PC-3 (cell line): ENCODE measurements at places on chromosomes 16 and 17. TPM values are rescaled to one million over a fixed set of nuclear protein-coding genes. Genes with fewer than 3 reads are reported as not detected.
A peak's percentile ranks its signal among the peaks of the same experiment; 100 is the strongest.

DNA sequence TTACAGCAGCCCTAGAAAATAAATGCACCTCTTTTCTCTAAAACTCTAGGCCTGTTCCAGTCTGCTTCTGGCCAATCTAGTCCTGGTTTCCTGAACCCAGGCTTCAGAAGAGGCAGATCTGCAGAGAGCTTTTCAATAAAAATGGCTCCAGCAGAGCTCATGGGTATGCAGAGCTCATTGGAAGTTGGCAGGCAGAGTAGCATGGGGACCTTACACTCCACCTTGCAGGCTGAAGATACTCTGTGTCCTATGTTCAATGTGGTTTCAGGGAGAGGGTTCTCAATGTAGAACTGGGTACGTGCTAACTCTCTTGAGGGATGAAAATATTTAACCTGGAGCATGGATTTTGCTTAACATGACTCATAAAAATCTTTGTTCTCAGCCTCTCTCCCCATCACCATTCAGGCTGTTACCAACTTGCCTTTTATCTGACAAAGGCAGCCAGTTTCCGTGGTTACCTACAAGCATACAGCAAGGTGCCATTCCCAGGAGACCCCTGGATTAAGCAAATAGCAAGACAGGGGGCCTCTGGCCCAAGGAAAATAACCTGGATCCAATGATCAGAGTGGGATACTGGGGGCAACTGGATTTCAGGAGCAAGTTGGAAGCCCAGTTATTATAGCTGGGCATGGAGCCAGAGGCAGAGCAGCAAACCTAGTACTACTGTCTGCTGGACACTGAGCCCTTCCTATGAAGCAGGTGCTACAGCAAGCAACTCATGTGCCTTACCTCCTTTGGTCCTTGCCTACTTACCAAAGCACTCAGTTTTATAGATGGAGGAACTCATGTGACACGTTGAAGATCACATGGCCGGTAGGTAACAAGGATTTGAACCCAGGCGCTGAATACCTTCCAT lies 98.2 kb upstream of the DHX40 start:
- no peak overlapping the region for H3K27ac ChIP-seq
- no peak overlapping the region for H3K4me3 ChIP-seq
- no peak for DNase-seq
- H3K27me3 ChIP-seq = no peaks in the 10 kb centered on the region
- H3K4me1 ChIP-seq = no peaks in the 10 kb centered on the region

The TBC1D3L gene
- total RNA-seq = 4.8 and 5.4 TPM in 2 replicates

DNA sequence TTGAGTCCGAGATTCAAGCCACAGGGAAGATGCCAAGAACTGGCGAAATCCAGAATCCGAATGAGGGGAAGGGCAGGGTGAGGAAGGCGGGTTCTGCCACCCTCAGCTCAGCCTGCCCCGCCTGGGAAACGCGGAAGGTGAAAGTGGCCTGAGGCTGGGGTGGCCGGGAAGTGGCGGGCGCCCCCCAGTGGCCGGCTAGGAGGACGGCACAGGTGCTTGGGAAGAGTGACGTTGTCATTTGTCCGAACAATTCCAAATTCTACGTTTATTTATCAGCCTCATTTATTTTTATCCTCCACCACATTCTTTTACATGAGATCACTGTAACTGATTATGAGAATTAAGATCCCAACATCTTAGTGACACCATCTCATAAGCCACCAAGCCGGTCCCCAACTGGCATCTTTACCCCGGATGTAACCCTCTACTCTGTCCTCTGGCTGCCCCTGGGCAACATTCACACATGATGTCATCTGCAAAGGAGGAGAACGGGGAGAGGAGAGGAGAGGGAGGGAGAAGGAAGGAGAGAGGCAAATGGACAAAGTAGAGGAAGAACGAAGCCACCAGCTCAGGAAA lies 21.3 kb downstream of the SRCIN1 start:
- H3K27me3 ChIP-seq = no peaks in the 10 kb centered on the region
- DNase-seq = peak; percentile 59
- no peak overlapping the region for H3K27ac ChIP-seq

DNA sequence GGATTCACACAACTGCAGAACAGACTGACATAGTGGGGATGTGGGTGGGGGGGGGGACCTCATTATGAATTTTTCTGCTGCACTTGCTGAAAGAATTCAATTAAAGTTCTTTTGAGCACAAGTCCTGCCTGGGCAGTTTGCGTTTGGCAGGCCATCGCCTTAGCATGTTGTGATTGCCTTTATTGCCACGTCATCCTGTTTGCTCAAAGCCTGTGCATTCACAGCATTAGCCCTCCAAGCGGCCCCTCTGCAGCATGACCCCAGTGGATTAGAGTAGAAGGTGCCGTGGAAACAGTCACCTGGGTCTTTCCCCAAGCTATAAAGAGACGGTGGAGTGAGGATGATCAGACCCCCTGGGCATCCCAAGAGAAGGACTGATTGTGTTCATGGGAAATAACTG lies 17.2 kb downstream of the MSI2 start:
- H3K27ac ChIP-seq = no peak overlapping the region
- H3K4me3 ChIP-seq = no peak overlapping the region
- H3K27me3 ChIP-seq = no peaks in the 10 kb centered on the region

The ABCA8 gene
- 0.22 and 0.92 TPM in 2 replicates for total RNA-seq

GRCh38 chr16:1300664-1301476 lies 8.6 kb upstream of the UBE2I start:
- no peaks in the 10 kb centered on the region for H3K27me3 ChIP-seq

- no peak overlapping the region for H3K27ac ChIP-seq
- H3K36me3 ChIP-seq = no peaks in the 10 kb centered on the region
These were observed 264.1 kb downstream of the PHKB start for GRCh38 chr16:47725188-47725695.

The KRT25 gene
- not detected in 2 replicates for total RNA-seq

GRCh38 chr17:14366199-14366598 lies 65.3 kb downstream of the HS3ST3B1 start:
- DNase-seq = no peak
- H3K27me3 ChIP-seq = peaks cover 12% of the 10 kb centered on the region; the same call in 1 of the 2 replicates

DNA sequence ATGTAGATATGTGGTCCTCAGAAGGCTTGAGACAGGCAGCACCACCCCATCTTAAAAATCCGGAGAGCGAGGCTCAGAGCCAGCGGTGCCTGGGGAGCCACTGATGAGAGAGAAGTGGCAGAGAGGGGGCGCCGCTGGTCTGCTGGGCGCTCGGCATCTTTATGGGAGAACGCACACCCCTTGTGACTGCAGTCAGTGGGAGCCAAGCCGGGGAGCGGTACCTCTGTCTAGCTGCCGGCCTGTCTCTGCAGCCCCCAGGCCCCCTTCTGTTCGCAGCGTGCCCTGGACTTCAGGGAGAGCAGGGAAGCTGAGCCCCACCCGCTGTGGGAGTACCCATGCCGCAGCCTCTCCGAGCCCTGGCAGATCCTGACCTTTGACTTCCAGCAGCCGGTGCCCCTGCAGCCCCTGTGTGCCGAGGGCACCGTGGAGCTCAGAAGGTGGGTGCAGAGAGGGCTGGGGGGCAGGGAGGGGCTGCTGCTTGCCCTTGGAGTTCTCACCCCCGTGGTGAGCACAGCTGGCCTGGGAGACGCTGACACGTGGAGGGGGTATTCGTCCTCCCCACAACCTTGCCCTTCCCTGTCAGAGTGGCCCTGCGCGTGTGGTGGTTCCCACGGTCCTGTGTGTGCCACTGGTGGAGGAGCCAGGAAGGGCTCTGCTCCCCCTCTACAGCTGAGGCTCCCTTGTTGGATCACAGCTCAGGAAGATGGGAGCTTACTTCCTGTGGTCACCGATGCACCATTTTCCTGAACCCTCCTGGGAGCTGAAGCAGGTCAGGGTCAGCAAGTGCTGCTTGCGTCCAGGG lies 44.8 kb downstream of the PRMT7 start:
- DNase-seq = no peak
- H3K27ac ChIP-seq = no peak overlapping the region
- no peaks in the 10 kb centered on the region for H3K4me1 ChIP-seq
- H3K27me3 ChIP-seq = no peaks in the 10 kb centered on the region
- H3K4me3 ChIP-seq = no peak overlapping the region

The CDRT15L2 gene
- total RNA-seq = not detected in 2 replicates

DNA sequence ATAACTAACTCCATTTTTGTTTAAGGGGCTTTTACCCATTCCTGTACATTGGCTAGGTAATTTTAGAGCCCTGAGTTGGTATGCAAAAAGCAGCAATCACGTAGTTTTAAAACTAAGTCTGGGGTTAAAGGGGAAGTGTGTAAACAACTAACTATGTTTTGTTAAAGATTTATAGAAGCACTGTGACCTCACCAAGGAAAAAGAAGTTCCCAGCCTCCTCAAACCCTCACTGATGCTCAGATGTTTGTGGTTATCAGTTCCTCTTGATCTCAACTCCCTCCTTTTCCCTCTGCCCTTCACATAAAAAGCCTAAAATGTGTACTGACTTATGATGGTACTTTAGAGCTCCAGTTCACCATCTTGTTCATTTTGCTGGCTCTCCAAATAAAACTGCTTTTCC lies 119.9 kb upstream of the IRX6 start:
- H3K4me3 ChIP-seq = no peak overlapping the region
- H3K27ac ChIP-seq = no peak overlapping the region
- no peaks in the 10 kb centered on the region for H3K4me1 ChIP-seq
- H3K36me3 ChIP-seq = no peaks in the 10 kb centered on the region
- no peak for DNase-seq

- H3K4me1 ChIP-seq = peaks cover 7% of the 10 kb centered on the region; the same call in 1 of the 2 replicates
- DNase-seq = peak; percentile 24
- H3K4me3 ChIP-seq = peak overlapping the region; percentile 74
- H3K36me3 ChIP-seq = no peaks in the 10 kb centered on the region
- H3K27me3 ChIP-seq = no peaks in the 10 kb centered on the region
- H3K27ac ChIP-seq = no peak overlapping the region
These were observed 986 bp downstream of the FA2H start for GRCh38 chr16:74773446-74774222.

- no peaks in the 10 kb centered on the region for H3K36me3 ChIP-seq
- no peak overlapping the region for H3K27ac ChIP-seq
- no peak for DNase-seq
- no peaks in the 10 kb centered on the region for H3K4me1 ChIP-seq
- H3K27me3 ChIP-seq = peaks cover 9% of the 10 kb centered on the region; the same call in 1 of the 2 replicates
- H3K4me3 ChIP-seq = no peak overlapping the region
These were observed 217.5 kb upstream of the DYNLRB2 start for GRCh38 chr16:80323187-80323807.

The KRTAP4-9 gene
- not detected in 2 replicates for total RNA-seq

The TBC1D3E gene
- not detected in 2 replicates for total RNA-seq

DNA sequence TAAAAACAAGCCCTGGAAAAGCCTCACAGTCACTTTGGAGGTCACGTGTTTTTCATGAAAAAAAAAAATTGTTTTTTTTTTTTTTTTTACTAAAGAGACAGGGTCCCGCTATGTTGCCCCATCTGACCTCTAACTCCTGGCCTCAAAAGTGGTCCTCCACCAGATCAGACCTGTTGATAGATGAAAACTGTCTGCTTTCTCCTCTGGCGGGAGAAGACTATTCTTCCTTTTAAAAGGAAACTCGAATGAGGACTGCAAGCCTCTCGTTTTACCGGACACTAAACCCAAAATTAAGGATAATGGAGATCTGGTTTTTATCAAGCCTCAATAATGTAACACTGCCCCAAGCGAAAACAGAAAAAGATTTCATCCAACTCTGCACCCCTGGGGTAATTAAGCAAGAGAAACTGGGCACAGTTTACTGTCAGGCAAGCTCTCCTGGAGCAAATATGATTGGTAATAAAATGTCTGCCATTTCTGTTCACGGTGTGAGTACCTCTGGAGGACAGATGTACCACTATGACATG lies 25.8 kb downstream of the ZCCHC14 start:
- H3K27me3 ChIP-seq = no peaks in the 10 kb centered on the region
- H3K4me1 ChIP-seq = peaks cover 32% of the 10 kb centered on the region
- H3K4me3 ChIP-seq = no peak overlapping the region
- DNase-seq = no peak
- H3K27ac ChIP-seq = no peak overlapping the region
- no peaks in the 10 kb centered on the region for H3K36me3 ChIP-seq

DNA sequence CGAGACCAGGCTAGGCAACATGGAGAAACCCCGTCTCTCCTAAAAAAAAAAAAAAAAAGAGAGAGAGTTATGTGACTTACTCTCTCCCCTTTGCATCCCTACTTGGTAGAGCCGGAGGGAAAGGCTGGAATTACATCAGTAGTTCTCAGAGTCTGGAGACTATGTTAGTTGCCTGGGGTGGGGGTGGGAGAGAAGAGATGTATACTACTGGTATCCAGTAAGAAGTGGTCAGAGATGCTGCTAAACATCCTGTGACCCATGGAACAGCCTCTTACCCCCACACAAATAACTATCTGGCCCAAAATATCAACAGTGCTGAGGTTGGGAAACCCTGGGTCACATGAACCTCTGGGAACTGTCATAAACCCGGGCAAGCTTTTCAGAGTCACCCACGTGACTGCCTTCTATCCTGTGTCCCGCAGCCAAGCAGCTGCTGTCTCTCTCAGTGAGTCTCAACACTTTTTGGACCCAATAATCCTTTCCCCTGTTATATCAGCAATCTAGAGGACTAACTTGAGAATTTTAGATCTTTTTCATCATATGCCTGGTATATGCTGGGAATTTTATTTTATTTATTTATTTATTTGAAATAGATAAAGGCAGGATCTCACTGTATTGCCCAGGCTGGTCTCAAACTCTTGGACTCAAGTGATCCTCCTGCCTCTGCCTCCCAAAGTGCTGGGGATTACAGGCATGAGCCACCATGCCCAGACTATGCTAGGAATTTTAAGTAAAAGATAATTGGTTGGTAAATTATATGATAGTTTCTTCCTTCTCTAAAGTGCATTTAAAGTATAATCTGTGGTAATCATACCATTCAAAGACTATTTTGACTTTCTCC lies 8.7 kb downstream of the EIF1 start:
- no peaks in the 10 kb centered on the region for H3K27me3 ChIP-seq
- no peak for DNase-seq
- peaks cover 5% of the 10 kb centered on the region; the same call in 1 of the 2 replicates for H3K36me3 ChIP-seq
- no peak overlapping the region for H3K4me3 ChIP-seq
- H3K4me1 ChIP-seq = no peaks in the 10 kb centered on the region
- H3K27ac ChIP-seq = no peak overlapping the region

The FKBP10 gene
- 63.4 and 69.8 TPM in 2 replicates for total RNA-seq
